ENCODE measurements at places on chromosomes 1 and 21. TPM values are rescaled to one million over a fixed set of nuclear protein-coding genes. Genes with fewer than 3 reads are reported as not detected.

Gene BMP8B
- 1.1 TPM for polyA plus RNA-seq

Gene NUDT4B
- 0.75 TPM for polyA plus RNA-seq

Gene CATSPERE
- polyA plus RNA-seq, result 0.75 TPM

Gene CADM3
- polyA plus RNA-seq, result 1.0 TPM

Gene GJB3
- polyA plus RNA-seq, result 2.4 TPM

Gene CTSE
- polyA plus RNA-seq, result 0.13 TPM

Gene SYNC
- polyA plus RNA-seq, result 37.7 TPM

Gene NPR1
- 17.6 TPM for polyA plus RNA-seq

Gene PI4KB
- polyA plus RNA-seq, result 42.6 TPM

Gene NBPF14
- polyA plus RNA-seq, result 18.7 TPM

Gene COL11A1
- 141 TPM for polyA plus RNA-seq

Gene GBP5
- 0.51 TPM for polyA plus RNA-seq

Gene LAD1
- polyA plus RNA-seq, result 11.5 TPM

Gene MEGF6
- 6.3 TPM for polyA plus RNA-seq

Gene ADSS2
- 23.4 TPM for polyA plus RNA-seq

Gene F5
- polyA plus RNA-seq, result 0.32 TPM

Gene PLEKHG5
- polyA plus RNA-seq, result 7.8 TPM

Gene TTC39A
- polyA plus RNA-seq, result 6.1 TPM

Gene HSD3B2
- polyA plus RNA-seq, result 0.14 TPM

Gene SHISAL2A
- polyA plus RNA-seq, result 5.9 TPM

Gene PTGS2
- polyA plus RNA-seq, result 2.3 TPM

Gene HPDL
- polyA plus RNA-seq, result 1.5 TPM

Gene RHOU
- polyA plus RNA-seq, result 22.1 TPM

Gene PLK3
- polyA plus RNA-seq, result 15.2 TPM

Gene SYF2
- 51.5 TPM for polyA plus RNA-seq

Gene BARHL2
- not detected for polyA plus RNA-seq

Gene PTPRC
- 3.6 TPM for polyA plus RNA-seq

Gene CLDN17
- not detected for polyA plus RNA-seq

Gene AIRE
- polyA plus RNA-seq, result 0.09 TPM

Gene PM20D1
- polyA plus RNA-seq, result 0.09 TPM

Gene TNNT2
- polyA plus RNA-seq, result 770 TPM

Gene PRAMEF9
- polyA plus RNA-seq, result not detected

Gene TAGLN2
- polyA plus RNA-seq, result 203 TPM

Gene DCDC2B
- polyA plus RNA-seq, result 0.21 TPM

Gene ENAH
- 126 TPM for polyA plus RNA-seq
